Activated T-cell treated with anti-CD3 and anti-CD28 coated beads, Interleukin-2, amount 50 U/mL, for 4 hours (primary cell): ENCODE measurements at places on chromosomes 12 and 14. TPM values are rescaled to one million over a fixed set of nuclear protein-coding genes. Genes with fewer than 3 reads are reported as not detected.

The SLC10A1 gene
- total RNA-seq: not detected

The SYCP3 gene
- not detected for total RNA-seq

The CCDC196 gene
- not detected for total RNA-seq

The TGFB3 gene
- 4.1 TPM for total RNA-seq

The GPR65 gene
- total RNA-seq: 4.8 TPM

The LRTM2 gene
- total RNA-seq: 0.27 TPM

The BCL2L14 gene
- total RNA-seq: 1.1 TPM

The CREBL2 gene
- total RNA-seq: 14.8 TPM

The RAD51AP1 gene
- 18.3 TPM for total RNA-seq

- no peak for DNase-seq
Observed at GRCh38 chr12:79555028-79555925, 135.5 kb downstream of the PAWR start.

DNA sequence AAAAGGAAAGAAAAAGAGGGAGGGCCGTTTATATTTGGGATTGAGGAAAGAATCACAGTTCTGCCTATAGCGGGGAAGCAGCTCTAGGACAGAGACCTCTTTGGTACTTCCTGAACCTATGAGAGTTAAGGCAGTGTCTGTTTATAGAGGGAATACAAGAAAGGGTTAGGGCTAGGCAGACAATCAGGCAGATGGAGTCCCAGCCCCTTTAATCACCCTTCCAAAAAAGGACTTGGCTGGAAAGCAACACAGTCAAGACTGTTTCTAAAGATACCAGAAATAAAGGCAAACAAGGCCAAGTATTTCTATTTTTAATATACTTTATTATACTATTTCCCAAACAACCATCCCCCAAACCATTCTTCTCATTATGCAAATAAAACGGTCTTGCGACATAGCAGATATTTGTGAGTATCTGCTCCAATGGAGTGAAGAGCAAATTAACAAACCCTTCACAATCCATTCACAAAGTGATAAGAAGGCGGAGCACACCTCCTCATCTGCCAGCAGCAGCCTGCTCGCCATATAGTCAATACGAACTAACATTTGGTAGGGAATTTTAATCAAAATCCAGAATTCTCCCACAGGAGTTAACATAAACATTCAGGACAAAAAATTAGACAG, 697 bp upstream of the GRIP1 start:
- no peak for DNase-seq

GRCh38 chr12:50778663-50779590, 15.0 kb downstream of the ATF1 start:
- DNase-seq: no peak

DNA sequence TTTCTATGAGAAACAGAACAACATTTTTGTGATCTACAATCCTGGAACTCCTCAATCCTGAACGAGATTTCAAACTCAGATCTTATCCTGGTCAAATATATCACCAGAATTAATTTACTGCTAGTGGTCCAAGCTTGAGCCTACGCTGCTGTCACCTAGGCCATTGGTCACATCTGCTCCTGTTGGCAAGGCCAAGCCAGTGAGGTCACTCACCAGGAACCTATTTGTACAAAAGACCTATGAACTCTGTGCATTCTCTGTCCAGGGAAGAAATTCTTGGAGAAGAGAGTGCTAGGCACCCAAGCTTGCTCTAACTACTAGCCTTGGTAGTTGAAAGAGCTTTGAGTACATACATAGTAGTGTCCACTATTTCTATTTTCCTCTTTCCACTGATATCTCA, 106.1 kb downstream of the SLC15A5 start:
- no peak for DNase-seq

DNA sequence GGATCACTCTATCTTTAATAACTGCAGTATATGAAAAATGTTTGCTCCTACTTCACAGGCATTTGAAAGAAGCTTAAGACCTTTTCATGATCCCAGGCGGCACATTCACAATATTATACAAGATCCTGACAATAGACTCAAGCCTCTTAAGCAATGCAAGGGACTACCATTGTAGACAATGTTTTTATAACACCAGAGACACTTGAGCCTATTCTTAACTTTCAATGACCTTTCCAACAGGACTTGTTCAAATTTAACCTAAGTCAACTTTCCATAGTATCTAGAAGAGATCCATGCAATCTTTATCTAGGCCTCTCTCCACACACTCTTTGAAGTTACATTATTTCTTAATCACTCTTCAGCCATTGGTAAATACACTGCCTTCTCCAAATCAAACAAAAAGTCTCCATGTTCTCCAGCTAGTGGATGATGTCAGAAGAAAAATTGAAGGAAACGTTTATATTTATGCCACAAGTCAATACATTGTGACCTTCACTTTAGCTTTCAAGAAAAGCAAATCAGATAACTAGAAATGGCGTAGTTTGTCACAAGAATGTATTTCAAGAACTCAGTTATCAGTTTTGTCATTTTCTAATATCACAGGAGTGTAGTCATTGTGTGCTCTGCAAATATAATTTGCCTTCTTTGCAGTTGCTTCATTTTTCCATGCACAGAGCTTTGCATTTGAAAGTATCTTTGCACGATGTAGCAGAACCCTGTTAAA, 41.2 kb downstream of the PHLDA1 start:
- no peak for DNase-seq

DNA sequence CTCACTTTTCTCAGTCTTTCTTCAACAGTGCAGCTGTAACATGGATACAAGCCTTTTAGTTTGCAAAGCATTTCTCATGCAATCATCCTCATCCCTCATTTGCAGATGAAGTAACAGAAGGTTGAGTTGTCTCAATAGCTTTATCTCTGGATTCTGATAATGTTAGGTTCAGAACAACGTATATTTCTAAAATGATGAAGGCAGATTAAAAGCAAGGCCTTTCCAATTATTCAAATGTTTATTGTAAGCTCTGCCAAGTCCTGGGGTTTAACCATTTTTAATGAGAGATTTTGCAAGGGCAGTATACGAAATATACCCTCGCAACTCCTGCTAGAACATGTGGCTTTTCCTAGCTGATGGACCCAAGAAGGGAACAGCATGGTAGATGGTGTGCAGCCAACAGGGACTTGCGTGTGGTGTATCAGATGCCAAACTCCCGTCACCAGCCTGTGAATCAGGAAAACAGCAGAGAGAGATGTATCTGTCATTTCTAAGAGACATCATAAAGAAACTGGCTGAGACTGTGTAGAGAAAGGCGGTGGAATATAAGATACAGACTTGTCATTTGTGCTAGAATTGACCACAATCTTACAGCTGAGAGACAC, 319.7 kb downstream of the MED13L start:
- no peak for DNase-seq

DNA sequence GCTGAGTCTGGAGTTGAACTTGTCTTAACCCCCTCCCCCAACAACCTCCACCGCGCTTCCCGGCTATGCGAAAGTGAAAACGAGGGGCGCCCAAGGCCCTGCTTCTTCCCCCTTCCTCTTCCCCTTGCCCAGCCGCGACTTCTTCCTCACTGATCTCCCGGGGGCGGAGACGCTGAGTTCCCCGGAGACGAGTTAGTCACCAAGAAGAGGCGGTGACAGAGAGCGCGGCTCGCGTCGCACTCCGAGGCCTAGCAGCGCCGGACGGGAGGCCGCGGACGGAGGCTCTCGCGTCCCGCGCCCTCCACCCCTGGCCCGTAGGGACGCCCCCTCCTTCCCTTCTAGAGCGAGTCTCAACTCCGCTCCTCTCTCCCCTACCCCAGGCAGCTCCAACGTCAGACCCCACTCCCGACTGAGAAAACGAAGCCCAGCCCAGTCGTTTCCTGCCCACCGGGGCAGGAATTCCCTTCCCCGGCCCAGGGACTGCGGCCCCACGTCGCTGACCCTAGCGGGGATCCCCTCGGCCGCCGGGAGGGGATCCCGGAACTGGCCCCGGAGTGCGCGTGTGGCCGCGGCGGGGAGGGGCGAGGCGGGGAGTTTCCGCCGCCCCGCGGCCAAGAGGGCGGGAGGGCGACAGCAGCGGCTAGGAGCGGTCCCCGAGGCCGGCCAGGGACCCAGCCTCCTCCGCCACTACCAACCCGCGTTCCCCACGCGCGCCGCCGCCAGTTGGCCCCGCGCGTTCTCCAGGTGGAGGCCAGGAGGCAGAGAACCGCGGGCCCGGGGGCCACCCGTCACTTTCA, 1.4 kb downstream of the BAZ1A start:
- peak; percentile 81 for DNase-seq

DNA sequence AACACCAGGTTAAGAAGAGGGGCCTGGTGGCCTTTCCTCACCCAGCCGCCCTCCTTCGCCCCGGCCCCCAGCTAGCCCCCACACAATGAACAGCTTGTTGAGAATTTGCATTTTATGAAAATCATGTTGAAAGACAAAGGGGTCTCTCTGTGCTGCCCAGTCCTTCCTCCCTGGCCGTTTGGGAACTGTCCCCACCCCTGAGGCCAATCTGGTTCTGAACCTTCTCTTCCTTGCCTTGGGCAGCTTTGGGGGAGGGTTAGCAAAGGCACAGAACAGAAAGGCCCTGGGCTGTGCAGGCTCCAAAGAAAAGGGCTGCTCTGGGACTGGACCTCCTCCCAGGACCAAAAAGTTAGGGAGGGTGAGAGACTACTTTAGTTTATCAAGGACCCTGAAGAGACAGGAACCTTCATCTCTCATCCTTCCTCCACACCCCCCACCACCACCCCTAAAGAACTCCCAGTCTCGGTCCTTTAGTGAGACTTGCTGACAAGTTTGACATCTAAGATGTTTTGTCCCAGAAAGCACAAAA, 1.3 kb downstream of the TAMALIN start:
- no peak for DNase-seq

DNA sequence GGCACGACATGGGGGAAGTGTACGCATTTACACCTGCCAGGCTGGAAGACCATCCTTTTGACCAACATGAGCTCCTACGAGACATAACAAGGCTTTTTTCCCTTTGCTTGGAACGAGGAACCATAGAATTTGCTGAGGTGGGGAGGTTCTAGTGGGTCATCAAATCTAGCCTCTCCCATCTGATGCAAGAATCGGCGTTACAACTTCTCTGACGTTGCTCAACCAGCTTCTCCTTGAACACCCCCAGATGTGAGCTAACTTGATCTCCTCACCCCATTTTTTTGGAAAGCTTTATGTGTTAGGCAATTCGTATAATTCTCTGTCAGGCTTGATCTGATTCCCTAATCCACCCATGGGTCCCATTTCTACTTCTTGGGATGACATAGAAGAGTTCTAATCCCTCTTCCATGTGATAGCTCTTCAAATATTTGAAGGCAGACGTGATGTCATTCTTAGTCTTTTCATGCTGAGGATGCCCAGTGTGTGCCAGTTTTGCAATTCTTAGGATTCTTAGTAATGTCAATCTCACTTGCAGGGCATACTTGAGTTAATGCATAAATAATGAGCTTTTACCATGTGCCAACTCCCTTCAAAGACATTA, 163.6 kb upstream of the PARP11 start:
- DNase-seq: no peak

DNA sequence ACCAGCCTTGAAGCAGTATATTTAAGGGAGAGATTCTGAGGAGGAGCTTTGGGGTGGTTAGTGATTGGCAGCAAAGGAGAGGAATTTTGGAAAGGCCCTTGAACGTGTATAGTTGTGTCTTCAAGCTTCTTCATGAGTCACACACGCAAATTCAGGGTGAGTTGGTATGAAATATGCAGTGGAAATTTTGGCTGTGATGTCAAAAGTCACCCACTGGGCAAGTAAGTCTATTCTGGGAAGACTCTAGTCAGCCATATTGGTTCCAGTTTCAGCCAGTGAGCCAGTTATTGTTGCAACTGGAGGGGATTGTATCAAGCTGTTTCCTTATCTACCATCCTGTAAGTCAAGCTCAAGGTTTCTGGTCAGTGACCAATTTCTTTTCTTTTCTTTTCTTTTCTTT, 32.0 kb upstream of the VASH1 start:
- DNase-seq: no peak

DNA sequence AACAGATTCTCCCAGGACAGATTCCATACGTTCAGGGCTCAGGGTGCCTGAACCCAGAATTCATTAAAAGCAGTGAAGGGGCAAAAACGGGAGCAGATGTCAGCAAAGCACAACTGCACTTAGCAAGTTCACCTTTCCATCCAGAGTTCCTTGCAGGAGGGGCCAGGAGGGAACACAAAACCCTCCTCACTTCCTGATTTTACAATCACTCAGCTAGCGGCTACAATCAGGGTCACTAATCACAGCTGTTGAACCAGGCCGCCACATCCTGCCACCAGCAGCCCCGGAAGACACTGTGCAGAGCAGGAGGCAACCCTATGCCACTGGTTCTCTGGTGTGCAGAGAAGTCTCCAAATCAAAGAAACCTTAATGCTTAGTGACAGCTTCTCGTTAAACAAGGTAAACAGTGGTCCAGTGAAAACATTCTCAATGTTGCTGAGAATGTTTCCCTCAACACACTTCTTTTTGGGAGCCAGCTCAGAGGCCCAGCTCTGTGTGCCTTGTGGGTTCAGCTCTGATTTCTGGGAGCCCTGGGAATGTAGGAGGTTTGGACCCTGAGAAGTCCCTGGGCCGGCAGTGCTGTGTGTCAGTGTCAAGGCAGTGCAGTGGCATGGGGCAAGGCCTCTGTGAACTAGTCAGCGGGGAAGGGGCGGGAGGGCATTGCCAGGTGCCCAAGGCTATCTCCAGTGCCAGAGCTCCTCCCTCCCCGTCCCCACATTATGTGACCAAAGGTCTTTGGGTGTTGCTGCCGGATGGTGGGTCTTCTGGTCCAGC, 54.5 kb downstream of the VCPKMT start:
- DNase-seq: peak; percentile 46

- no peak for DNase-seq
Observed at GRCh38 chr12:68048648-68049297, 59.5 kb downstream of the IFNG-AS1 start.

GRCh38 chr12:45350861-45351260, 135.0 kb downstream of the ANO6 start:
- DNase-seq: no peak

- DNase-seq: no peak
Observed at GRCh38 chr12:104551313-104551931, 94.7 kb downstream of the CHST11 start.

- no peak for DNase-seq
Observed at GRCh38 chr12:26156201-26156871, 31.5 kb upstream of the BHLHE41 start.

GRCh38 chr12:51275088-51275487, 4.9 kb upstream of the SMAGP start:
- no peak for DNase-seq

DNA sequence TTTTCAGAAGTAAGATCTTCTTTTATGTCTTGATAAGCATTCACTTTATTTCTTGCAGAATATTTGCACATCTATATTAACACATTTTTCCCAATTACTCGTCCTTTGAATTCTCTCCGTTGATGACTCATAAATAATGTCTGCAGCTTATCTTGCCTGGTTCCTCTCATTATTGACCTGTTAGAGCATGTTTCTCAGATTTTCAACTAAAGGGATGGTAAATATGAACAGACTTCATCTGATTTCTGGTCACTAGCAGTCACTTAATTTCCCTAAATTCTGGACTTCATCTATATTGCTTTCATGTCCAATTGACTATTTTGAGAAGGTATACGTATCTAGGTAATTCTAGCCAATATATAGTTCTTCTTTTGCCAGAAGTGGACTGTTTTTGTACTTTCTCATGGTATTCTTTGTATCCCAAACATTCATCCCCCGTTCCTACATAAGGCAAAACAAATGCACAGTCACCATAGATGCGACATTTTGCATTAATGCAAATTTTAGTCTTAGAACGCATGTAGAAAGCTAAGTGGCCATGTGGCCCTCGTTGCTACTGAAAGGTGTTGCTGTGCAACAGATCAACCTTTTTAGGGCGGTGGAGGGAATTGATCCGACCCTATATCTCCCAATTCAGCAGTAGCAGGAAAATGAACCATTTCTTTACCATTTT, 6.2 kb downstream of the PIK3C2G start:
- DNase-seq: no peak
